Caco-2 (cell line): ENCODE measurements at places on chromosomes 1 and 21. TPM values are rescaled to one million over a fixed set of nuclear protein-coding genes. Genes with fewer than 3 reads are reported as not detected.

DNA sequence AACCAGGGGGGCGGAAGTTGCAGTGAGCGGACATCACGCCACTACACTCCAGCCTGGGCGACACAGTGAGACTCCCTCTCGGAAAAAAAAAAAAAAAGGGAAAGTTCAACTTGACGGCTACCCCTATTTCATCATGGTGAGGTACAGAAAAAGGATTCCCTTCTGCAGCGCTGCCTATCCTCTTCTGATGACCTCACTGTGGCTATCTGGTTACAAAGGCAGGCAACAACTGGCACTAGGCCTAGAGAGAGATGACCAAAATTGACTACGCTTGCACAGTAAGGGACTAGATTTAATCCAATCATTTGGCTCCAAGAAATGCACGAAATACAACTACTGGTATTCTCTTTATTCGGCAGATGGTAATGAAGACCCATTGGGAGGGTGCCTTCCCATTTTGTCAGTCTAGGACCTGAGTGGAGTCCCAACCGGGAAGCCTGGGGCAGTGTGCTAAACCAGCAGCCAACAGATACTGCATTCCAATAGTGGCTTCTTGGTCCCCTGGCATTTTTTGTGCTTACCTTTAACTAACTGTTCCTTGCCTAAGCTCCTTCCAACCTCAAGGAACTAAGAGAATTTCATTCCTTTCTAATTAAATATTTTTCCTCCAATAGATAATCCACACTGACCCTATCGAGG is 36.6 kb downstream of the ITPKB start:
- no peak for DNase-seq
- no peaks in the 10 kb centered on the region for H3K36me3 ChIP-seq
- peaks cover 5% of the 10 kb centered on the region; the same call in 1 of the 2 replicates for H3K4me1 ChIP-seq
- H3K27me3 ChIP-seq, result no peaks in the 10 kb centered on the region
- peak overlapping the region; percentile 69 for H3K4me3 ChIP-seq
- peak overlapping the region; percentile 72 for H3K27ac ChIP-seq

GRCh38 chr1:101360506-101360905 is 123.7 kb downstream of the S1PR1 start:
- H3K27ac ChIP-seq, result no peak overlapping the region
- no peaks in the 10 kb centered on the region for H3K27me3 ChIP-seq
- H3K4me1 ChIP-seq, result no peaks in the 10 kb centered on the region
- H3K4me3 ChIP-seq, result no peak overlapping the region

- H3K4me3 ChIP-seq, result no peak overlapping the region
- H3K27ac ChIP-seq, result no peak overlapping the region
- H3K4me1 ChIP-seq, result no peaks in the 10 kb centered on the region
- no peak for DNase-seq
Observed at GRCh38 chr1:118073648-118074435, 111.2 kb downstream of the SPAG17 start.

DNA sequence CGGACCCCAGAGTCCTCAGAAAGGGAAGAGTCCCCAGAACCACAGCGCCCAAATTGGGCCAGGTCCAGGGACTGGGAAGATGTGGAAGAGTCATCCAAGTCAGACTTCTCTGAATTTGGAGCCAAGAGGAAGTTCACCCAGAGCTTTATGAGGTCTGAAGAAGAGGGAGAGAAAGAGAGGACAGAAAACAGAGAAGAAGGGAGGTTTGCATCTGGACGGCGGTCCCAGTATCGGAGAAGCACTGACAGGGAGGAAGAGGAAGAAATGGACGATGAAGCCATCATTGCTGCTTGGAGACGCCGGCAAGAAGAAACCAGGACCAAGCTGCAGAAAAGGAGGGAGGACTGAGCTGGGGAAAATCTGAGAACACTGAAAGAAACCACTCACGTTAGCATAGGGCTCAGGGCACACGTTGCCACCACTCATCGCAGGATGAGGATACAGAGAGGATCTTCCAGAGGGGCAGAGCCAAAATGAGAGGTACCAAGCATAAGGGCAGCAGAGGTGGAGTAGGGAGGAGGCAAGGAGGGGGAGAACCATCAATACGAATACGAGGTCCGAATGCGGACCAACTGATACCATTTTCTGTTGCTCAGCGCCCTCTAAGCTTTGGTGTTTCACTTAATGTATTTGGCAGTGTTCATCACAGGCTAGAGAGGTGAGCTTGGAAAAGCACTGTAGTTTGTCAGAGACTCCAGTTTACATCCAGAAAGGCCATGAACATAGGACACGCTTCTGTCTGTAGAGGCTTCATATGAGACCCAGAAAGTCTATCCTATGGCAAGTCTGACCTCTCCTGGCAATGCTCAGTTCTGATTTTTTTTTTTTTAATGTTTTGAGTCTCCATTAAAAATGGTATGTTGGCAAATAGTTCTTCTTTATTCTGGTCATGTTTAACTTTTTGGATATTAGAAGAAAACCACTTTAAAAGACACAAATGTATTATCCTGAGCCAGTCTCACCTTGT is 34.7 kb downstream of the STYXL2 start:
- H3K27me3 ChIP-seq, result no peaks in the 10 kb centered on the region
- no peak overlapping the region for H3K27ac ChIP-seq
- no peak for DNase-seq
- H3K4me3 ChIP-seq, result no peak overlapping the region
- H3K36me3 ChIP-seq, result no peaks in the 10 kb centered on the region

DNA sequence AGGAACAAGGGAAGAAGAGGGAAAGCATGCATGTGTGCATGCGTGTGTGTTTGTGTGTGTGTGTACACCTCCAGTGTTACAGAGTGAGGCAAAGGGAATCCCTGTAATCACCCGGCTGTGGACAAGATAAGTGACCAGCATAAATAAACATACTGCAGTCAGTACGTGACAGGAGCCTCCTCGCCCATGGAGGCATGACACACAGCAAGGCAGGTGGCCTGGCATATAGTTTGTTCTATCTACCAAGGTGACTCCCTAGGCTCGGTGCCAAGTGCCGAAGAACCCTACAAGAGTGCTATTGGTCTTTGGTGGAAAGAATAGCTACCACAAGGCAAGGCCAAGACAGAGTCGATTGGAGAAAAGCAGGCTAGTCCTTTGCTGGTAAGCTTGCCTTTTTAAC is 31.7 kb upstream of the HEATR1 start:
- H3K27ac ChIP-seq, result no peak overlapping the region
- no peak for DNase-seq
- no peak overlapping the region for H3K4me3 ChIP-seq

DNA sequence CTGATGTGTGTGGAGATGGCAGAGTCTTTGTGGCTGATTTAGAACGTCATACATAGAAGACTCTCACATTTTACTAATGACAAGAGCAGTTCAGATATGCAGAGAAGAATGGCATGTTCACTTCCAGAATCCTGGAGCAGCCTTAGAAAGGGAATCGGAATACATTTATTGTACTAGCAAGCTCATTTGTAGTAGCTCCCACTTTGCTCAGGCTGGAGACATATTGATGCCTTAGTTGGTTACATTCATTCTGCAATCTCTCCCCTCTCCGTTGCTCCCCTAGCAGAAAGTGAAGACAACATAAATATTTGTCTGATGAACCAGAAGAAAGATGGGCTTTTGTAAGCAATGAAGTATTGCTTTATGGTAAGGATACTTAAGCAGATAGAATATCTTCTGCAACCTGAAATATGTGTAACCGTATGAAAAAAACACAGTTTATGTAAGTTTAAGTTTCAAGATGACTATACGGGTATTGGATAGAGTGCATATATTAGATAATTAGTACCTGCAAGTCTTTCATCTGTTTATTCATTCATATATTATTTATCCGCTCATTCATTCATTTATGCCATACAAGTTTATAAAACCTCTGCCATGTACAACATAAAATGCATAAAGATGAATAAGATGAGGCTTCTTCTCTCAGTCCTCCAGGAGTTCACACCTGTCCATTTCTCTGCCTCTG is 135.7 kb downstream of the CNIH3 start:
- H3K36me3 ChIP-seq, result no peaks in the 10 kb centered on the region
- no peak overlapping the region for H3K4me3 ChIP-seq
- DNase-seq, result no peak
- no peaks in the 10 kb centered on the region for H3K27me3 ChIP-seq

DNA sequence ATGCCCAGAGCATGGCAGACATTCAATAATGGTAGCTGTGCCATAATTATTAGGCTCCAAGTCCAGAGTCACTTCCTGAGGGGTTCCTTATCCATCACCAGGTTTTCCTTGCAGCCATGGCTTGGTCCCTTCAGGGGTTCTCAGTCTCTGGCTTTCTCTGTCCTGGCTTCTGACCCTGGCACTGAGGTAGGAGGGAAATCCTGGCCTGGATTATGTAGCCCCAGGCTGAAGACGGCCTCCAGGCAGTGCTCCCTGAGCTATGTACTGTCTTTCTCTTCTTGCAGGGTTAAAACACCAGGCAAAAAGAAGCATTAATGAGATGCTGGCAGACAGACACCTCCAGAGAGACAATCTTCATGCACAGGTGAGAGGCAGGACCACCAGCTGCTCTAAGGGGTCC is 9.5 kb upstream of the PADI3 start:
- peak; percentile 75 for DNase-seq
- no peak overlapping the region for H3K27ac ChIP-seq
- no peaks in the 10 kb centered on the region for H3K36me3 ChIP-seq
- H3K4me3 ChIP-seq, result no peak overlapping the region
- H3K4me1 ChIP-seq, result peaks cover 8% of the 10 kb centered on the region

DNA sequence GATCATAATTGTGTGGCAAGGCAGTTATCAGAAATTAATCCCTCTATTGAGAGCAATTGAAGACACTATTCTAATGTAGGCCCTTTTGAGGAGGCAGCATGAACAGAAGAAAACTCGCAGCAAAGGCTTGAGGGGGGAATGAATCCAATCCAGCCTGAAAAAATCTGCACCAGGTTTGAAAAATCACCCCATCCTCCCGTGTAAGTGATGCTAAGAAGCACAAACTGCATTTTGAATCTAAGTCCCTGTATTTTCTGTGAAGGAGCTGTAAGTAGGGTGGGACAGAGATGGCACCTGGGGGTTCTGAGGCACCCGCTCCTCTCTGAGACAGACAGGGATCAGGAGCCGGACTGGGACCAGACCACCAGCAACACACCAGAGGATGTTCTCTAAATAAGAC is at the start of gene CRB1:
CRB1 (plus strand) TSS at position 241 of the 400 bp plus-strand sequence. CDS start 161 bp downstream, outside the sequence.
- H3K36me3 ChIP-seq, result no peaks in the 10 kb centered on the region
- no peak within 1 kb of the TSS for H3K4me3 ChIP-seq
- H3K27ac ChIP-seq, result no peak within 1 kb of the TSS
- no peaks in the 10 kb centered on the region for H3K4me1 ChIP-seq
- no peak for DNase-seq

DNA sequence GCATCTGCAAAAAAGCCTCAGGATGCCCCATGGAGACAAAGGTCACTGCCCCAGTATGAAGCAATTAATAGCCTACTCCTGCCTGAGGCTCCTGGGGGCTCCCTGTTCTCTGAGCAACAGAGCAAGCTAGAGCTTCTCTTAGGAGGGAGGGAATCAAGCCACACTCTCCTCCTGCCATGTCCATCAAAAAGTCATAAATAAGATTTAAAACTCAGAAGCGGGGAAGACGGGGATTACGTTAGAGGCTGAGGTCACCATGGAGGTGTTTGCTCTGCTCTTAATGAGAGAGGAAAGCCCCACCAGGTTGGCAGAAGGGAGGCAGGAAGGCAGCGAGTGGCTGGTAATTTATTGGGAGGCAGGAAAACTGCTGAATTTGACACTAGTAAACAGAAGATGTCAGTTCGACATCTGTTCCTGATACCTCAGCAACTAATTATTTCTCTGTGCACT is 98.4 kb upstream of the TNR start:
- no peak overlapping the region for H3K4me3 ChIP-seq
- H3K4me1 ChIP-seq, result peaks cover 16% of the 10 kb centered on the region

DNA sequence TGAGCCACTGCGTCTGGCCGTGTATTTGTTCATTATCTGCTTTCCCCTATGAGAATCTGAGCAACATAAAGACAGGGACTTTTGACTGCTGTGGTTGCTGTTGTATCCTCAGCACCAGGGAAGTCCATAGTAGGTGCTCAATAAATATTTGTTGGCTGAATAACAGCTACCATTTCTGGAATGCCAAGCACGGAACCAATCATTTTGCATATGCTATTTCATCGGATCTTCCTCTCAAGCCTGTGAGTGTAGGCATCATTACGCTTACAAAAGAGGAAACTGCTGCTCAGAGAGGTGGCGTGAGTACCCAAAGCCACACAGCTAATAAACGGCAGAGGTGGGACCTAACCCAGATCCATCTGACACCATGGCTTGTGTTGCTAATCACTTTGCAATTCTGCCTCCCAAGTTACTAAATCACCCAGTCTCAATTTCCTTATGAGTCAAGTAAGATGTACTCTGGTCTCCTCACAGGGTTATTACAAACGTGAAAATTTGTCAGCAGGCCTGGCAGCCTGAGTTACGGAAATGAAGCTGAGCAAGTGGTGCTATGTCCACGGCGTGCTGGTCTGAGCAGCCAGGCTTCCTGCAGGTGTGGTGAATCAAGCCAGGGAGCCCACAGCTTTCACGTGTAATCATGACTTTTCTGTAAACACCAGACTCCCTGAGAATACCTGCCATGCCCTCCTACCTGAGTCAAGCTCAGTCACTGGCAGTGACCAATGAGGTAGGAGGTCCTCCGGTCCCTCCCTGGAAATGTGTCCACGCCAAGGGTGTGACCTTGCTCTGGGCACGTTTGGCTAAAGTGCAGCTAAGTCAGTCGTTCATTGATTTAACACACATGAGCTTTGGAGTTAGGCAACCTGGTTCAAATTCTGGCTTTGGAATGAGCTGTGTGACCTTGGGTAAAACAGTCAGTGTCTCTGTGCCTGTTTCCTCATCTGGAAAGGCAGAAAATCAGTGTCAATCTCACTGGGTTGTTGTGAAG is 4.8 kb upstream of the RHCE start:
- no peaks in the 10 kb centered on the region for H3K27me3 ChIP-seq
- DNase-seq, result no peak
- no peaks in the 10 kb centered on the region for H3K36me3 ChIP-seq
- H3K4me3 ChIP-seq, result no peak overlapping the region
- H3K4me1 ChIP-seq, result no peaks in the 10 kb centered on the region

The OR2T2 gene
- total RNA-seq, result not detected in 2 replicates

The VASH2 gene
- total RNA-seq, result 2.9 and 3.2 TPM in 2 replicates

The MYOM3 gene
- total RNA-seq, result not detected in 2 replicates

The ACTN2 gene
- not detected in 2 replicates for total RNA-seq

The TDRD5 gene
- total RNA-seq, result 0.52 and 0.72 TPM in 2 replicates
